ENCODE measurements at places on chromosomes 3 and 15. TPM values are rescaled to one million over a fixed set of nuclear protein-coding genes. Genes with fewer than 3 reads are reported as not detected.

DNA sequence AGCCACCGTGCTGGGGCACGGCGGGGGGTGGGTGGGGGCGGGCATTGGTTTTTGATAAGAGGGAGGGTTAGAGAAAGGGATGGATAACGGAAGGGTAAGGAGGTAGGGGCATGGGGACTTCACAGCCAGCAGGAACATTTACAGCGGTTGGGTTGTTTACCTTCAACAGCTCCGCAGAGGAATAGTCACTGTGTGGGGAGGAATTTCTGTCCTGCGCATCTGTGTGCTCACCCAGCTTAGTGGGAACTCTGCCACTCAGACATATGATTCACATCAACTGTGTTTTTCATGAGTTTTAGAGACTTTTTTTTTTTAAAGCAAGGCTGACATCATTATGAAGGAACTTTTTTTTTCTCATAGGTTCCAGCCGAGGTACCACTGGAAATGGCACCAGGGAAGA lies 19.6 kb downstream of the CHRD start:
- no peak for DNase-seq
- H3K27ac ChIP-seq, result no peak overlapping the region
- H3K36me3 ChIP-seq, result no peaks in the 10 kb centered on the region
- H3K27me3 ChIP-seq, result peaks cover 10% of the 10 kb centered on the region
- no peaks in the 10 kb centered on the region for H3K4me1 ChIP-seq
- H3K4me3 ChIP-seq, result no peak overlapping the region

GRCh38 chr3:11601446-11602238 lies 42.1 kb downstream of the VGLL4 start:
- no peaks in the 10 kb centered on the region for H3K36me3 ChIP-seq
- peak overlapping the region; percentile 82 for H3K27ac ChIP-seq
- H3K4me1 ChIP-seq, result peaks cover 67% of the 10 kb centered on the region
- H3K27me3 ChIP-seq, result no peaks in the 10 kb centered on the region

PSTPIP1 gene
- total RNA-seq, result 3.1 TPM

GRCh38 chr15:90337256-90337655 lies 14.8 kb upstream of the ZNF774 start:
- no peak overlapping the region for H3K27ac ChIP-seq
- no peaks in the 10 kb centered on the region for H3K27me3 ChIP-seq
- no peaks in the 10 kb centered on the region for H3K4me1 ChIP-seq

GRCh38 chr3:116001151-116001621 lies 377.9 kb downstream of the GAP43 start:
- DNase-seq, result no peak
- H3K27me3 ChIP-seq, result no peaks in the 10 kb centered on the region
- H3K27ac ChIP-seq, result no peak overlapping the region
- no peaks in the 10 kb centered on the region for H3K4me1 ChIP-seq
- no peaks in the 10 kb centered on the region for H3K36me3 ChIP-seq

DNA sequence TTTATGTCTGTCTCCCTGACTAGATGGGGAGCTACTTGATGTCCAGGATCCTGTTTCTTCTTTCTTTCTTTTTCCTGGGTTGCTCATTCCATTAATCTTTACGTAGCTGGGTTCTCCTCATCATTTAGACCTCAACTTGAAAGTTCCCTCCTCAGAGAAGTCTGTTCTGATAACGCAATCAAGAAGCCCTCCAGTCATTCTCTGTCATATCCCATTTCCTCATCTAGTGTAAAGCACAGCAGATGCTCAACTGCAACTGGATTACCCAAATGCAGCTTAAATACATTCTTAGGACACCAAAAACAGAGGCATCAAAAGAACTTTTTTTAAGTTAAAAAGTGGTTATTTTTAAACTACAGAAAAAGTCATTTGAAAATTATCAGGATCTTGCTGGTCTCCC lies 51.7 kb upstream of the ST3GAL6 start:
- H3K4me3 ChIP-seq, result no peak overlapping the region
- no peak for DNase-seq
- H3K27me3 ChIP-seq, result no peaks in the 10 kb centered on the region
- no peaks in the 10 kb centered on the region for H3K4me1 ChIP-seq

DNA sequence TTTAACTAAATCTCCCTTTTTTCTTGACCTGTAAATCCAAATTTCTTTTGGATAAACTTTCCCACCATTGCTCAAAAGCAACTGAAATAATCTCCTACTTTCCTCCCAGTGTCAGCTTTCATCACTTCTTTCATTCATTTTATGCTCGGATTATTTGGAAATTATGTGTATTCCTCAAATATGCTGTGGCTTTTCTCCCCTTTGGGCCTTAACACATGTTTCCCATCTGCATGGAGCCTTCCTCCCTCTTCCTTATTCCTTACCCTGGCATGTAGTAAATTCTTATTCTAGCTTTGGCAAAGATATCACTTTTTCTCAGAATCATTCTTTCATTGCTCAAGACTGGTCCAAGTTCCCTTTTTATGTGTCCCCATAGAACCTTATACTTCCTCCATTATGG lies 41.8 kb upstream of the TUSC7 start:
- DNase-seq, result no peak
- H3K4me1 ChIP-seq, result no peaks in the 10 kb centered on the region
- H3K27me3 ChIP-seq, result no peaks in the 10 kb centered on the region
- no peak overlapping the region for H3K27ac ChIP-seq

- no peaks in the 10 kb centered on the region for H3K36me3 ChIP-seq
- H3K4me1 ChIP-seq, result peaks cover 42% of the 10 kb centered on the region
- no peak overlapping the region for H3K4me3 ChIP-seq
- H3K27me3 ChIP-seq, result no peaks in the 10 kb centered on the region
- peak; percentile 49 for DNase-seq
Measured at GRCh38 chr3:127760361-127760760, 62.0 kb downstream of the MGLL start.

- H3K36me3 ChIP-seq, result no peaks in the 10 kb centered on the region
- no peaks in the 10 kb centered on the region for H3K27me3 ChIP-seq
Measured at GRCh38 chr3:8756671-8757070, 12.7 kb downstream of the OXTR start.

CLCN2 gene
- total RNA-seq, result 1.1 TPM

FHIT gene
- 1.1 TPM for total RNA-seq

STOML1 gene
- total RNA-seq, result 15.2 TPM

DNA sequence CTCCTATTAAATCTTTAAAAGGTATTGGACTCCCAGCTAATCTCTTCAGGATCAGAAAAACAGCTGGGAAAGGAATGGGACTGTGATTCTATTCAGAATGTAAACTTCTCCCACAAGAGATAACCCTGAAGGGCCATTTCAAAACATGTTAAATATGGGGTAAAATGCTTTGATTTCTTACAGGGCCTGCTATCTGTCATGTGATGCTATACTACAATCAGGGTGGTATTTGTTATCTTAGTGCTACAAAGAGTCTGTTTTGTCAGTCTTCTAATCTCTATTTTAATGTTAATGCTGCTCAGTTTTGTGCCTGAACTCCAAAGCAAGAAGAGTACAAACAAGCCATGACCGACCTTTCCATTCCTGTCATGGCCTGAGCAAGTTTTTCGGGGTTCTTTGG lies 186.9 kb downstream of the TBC1D5 start:
- no peaks in the 10 kb centered on the region for H3K36me3 ChIP-seq
- no peak overlapping the region for H3K27ac ChIP-seq
- no peak overlapping the region for H3K4me3 ChIP-seq
- peaks cover 17% of the 10 kb centered on the region for H3K4me1 ChIP-seq
- DNase-seq, result no peak

GRCh38 chr3:101281521-101282030 lies 38.8 kb downstream of the IMPG2 start:
- H3K36me3 ChIP-seq, result no peaks in the 10 kb centered on the region
- no peak overlapping the region for H3K27ac ChIP-seq
- no peak overlapping the region for H3K4me3 ChIP-seq
- H3K27me3 ChIP-seq, result no peaks in the 10 kb centered on the region
- H3K4me1 ChIP-seq, result no peaks in the 10 kb centered on the region
- no peak for DNase-seq

BFSP2 gene
- total RNA-seq, result not detected

- no peak for DNase-seq
- no peak overlapping the region for H3K27ac ChIP-seq
- H3K36me3 ChIP-seq, result no peaks in the 10 kb centered on the region
- H3K27me3 ChIP-seq, result no peaks in the 10 kb centered on the region
Measured at GRCh38 chr15:55235546-55236036, 38.9 kb upstream of the RSL24D1 start.

- no peak for DNase-seq
- no peak overlapping the region for H3K4me3 ChIP-seq
- H3K36me3 ChIP-seq, result no peaks in the 10 kb centered on the region
- H3K27ac ChIP-seq, result no peak overlapping the region
- H3K4me1 ChIP-seq, result peaks cover 3% of the 10 kb centered on the region
Measured at GRCh38 chr3:50125541-50126286, 29.4 kb upstream of the SEMA3F start.

- H3K4me1 ChIP-seq, result no peaks in the 10 kb centered on the region
- no peaks in the 10 kb centered on the region for H3K36me3 ChIP-seq
- DNase-seq, result no peak
- no peak overlapping the region for H3K4me3 ChIP-seq
Measured at GRCh38 chr3:76586471-76586870, 453.4 kb upstream of the ROBO2 start.

DNA sequence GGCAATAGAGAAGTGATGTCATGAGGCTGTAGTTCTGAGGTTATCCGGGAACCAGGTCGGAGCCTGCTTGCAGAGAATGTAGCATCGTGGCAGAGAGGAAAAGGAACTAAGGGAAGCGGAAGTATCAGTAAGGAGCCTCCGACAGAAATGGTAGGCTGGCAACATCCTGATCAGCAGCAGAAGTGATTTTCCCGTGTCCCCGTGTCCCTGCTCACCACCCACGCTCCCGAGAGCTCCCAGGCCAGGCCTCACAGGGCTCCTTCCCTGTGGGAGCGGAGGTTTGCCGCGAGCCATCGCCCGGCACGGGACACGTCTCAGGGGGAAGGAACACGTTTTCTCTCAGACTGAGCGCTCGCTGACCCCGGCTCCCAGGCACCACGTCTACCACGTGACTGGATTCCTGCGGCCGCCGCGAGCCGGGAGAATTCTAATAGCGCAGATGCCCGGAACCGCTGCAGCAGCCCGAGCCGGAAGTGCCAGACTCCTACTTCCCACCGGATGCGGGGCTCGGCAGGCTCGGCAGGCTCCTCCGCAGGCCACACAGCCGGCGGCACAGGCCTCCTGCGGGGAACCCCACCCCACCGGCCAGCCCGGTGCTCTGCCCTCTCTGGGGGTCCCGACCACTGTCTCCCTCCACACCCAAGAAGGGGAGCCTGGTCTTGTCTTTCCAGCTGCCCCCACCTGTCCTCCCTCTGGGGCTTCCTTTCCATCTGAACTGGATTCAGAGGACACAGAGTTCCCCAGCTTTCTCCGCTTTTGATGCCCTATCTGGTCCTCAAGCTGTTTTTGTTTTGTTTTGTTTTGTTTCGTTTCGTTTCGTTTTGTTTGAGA lies 99.3 kb downstream of the BDH1 start:
- H3K27ac ChIP-seq, result peak overlapping the region; percentile 71
- peaks cover 10% of the 10 kb centered on the region for H3K4me1 ChIP-seq
- H3K36me3 ChIP-seq, result no peaks in the 10 kb centered on the region
- peaks cover 2% of the 10 kb centered on the region for H3K27me3 ChIP-seq
- H3K4me3 ChIP-seq, result peak overlapping the region; percentile 69
- peak; percentile 55 for DNase-seq

DNA sequence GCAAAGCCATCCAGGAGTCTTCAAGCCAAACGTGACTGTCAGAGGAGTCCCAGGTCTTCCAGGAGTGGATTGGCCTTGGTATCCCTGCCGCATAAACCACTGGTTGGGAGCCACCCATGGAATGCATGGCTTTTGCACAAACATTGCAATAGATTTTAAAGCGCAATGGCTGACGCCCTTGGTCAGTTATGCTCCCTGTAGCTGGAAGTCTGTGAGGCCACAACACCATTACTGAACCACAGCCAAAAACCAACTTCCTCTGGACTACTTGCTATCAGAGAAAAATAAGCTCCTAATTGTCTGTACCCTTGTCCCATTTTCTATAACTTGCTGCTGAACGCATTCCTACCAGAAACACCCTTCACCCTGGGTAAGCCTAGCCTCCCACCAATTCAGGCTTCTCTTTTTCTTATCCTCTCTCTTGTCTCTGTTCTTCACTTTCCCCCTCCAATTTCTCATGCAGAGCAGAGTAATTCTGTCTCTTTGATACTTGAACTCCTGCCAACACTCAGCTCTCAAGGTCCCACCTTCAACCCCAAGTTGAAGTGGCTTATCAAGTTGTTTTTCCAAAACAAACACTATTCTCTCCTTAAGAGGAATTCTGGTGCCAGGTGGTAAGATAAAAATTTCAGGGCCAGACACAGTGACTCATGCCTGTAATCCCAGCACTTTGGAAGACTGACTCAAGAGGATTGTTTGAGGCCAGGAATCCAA lies 176.4 kb upstream of the UBE2E1 start:
- DNase-seq, result no peak
- H3K4me1 ChIP-seq, result no peaks in the 10 kb centered on the region
- H3K27ac ChIP-seq, result no peak overlapping the region
- H3K4me3 ChIP-seq, result no peak overlapping the region
- no peaks in the 10 kb centered on the region for H3K27me3 ChIP-seq

THOC7 gene
- total RNA-seq, result 71.0 TPM

MED12L gene
- total RNA-seq, result 0.13 TPM

DNA sequence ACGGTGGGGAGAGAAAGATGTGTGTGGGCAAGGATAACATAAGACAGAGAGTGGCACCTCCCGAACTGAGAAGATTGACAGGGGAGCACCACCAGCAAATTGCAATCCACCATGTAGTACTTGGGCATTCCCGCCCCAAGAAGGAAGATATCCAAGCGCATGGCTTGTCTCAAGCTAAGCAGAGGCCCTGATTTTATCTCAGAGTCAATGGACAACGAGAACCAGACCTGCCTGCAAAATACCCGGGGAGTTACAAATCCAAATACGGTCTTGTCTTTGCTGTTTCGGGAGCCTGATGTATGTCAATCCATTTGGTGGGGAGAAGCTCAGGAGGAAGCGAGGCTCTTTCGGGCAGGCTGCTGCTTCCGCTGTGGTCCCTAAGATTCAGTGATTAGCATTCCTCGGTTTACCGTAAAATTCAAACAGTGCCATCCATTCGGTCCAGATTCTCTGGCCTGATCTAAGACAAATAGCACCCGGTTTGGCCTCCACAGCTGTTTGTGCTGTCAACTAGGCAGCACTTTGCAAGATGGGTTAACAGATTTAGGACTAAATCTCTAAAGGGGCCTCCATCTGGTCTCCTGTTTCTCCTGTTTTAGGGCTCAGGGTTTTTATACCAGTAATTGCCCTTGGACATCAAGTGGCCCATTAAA lies 97.7 kb upstream of the WNT5A start:
- no peaks in the 10 kb centered on the region for H3K36me3 ChIP-seq
- no peaks in the 10 kb centered on the region for H3K4me1 ChIP-seq
- no peak overlapping the region for H3K27ac ChIP-seq
- no peak overlapping the region for H3K4me3 ChIP-seq

- H3K27ac ChIP-seq, result no peak overlapping the region
- H3K27me3 ChIP-seq, result no peaks in the 10 kb centered on the region
- no peaks in the 10 kb centered on the region for H3K4me1 ChIP-seq
- H3K4me3 ChIP-seq, result no peak overlapping the region
- no peak for DNase-seq
Measured at GRCh38 chr3:185272033-185272432, 18.2 kb upstream of the EHHADH start.

- no peak overlapping the region for H3K27ac ChIP-seq
- no peaks in the 10 kb centered on the region for H3K36me3 ChIP-seq
- no peak overlapping the region for H3K4me3 ChIP-seq
- H3K4me1 ChIP-seq, result no peaks in the 10 kb centered on the region
Measured at GRCh38 chr3:140347151-140347550, 330.7 kb upstream of the TRIM42 start.

GPR15 gene
- not detected for total RNA-seq

GRCh38 chr3:58236527-58237237 lies 910 bp upstream of the ABHD6 start:
- DNase-seq, result no peak
- H3K4me1 ChIP-seq, result peaks cover 14% of the 10 kb centered on the region

GRCh38 chr3:32414522-32415202 lies 23.0 kb downstream of the CMTM7 start:
- H3K4me1 ChIP-seq, result no peaks in the 10 kb centered on the region
- no peak overlapping the region for H3K4me3 ChIP-seq
- DNase-seq, result no peak
- H3K27me3 ChIP-seq, result no peaks in the 10 kb centered on the region
- H3K27ac ChIP-seq, result peak overlapping the region; percentile 41

Data from gastrocnemius medialis (tissue), 4 donors.